ENCODE measurements at places on chromosomes 12 and 14.

GRCh38 chr12:132415327-132416120 is 74.4 kb upstream of the FBRSL1 start:
- DNase-seq = no peak

DNA sequence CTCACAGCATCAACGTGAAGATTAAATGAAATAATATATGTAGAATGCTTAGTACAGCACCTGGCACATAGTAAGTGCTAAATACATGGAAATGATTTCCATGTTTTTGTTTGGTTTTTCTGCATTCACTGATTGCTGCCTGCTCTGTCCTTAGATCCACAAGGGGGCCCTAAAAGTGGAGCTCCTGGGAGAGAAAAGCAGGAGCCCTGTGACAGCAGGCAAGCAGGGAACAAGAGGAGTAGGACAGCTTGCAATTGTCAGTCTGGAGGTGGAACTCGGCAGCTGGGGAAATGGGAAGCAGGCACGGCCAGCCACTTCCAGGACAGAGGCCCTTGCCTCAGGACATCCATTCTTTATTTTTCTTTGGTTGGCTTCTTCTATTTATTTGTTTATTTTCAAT is 292.9 kb downstream of the BMP4 start:
- DNase-seq = no peak

GRCh38 chr12:95146769-95147168 is 70.5 kb downstream of the FGD6 start:
- DNase-seq = no peak

- no peak for DNase-seq
These were observed 176.3 kb downstream of the KSR2 start for GRCh38 chr12:117792471-117792870.

DNA sequence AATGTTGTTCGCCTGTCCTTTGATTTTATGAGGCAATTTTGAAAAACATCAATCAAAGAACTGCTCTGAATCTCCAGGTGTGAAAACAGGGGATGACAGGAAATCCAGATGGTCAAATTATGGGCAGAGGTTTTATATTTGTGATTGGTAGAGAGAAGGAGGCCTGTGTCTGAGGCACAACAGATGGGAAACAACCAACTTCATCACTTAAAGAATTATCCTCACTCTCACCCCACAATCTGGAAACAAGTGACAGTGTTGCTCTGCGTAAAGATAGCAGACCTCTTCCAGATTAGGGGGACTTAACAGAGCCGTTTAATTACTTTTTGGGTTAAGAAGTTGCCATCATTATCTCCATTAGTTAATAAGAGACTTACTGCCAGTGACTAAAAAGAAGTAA is 64.1 kb upstream of the EGLN3 start:
- DNase-seq = no peak

DNA sequence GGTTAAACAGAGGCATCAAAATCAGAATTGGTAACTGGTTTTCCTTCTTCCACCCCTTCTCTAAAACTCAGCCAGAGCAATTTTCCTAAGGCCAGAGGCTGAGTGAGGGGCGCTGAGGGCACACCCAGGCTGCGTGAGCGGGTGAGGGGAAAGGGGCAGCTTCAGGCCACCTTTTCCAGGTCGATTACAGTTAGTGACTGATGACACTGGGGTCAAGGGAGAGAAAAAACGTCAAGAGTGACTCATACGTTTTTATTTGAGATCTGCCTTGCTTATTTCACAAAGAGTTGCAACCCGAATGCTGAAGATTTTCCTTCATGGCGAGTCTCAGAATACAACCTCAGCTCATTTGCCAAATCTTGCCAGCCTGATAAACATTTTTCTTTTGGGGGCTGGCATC is 46.7 kb upstream of the EVL start:
- DNase-seq = no peak

- no peak for DNase-seq
These were observed 4.4 kb downstream of the LGALS3 start for GRCh38 chr14:55133416-55133815.

- DNase-seq = no peak
These were observed 70.9 kb upstream of the ETV6 start for GRCh38 chr12:11578461-11578993.

All from AG04450 (cell line).